ENCODE measurements at places on chromosomes 5 and 9.

DNA sequence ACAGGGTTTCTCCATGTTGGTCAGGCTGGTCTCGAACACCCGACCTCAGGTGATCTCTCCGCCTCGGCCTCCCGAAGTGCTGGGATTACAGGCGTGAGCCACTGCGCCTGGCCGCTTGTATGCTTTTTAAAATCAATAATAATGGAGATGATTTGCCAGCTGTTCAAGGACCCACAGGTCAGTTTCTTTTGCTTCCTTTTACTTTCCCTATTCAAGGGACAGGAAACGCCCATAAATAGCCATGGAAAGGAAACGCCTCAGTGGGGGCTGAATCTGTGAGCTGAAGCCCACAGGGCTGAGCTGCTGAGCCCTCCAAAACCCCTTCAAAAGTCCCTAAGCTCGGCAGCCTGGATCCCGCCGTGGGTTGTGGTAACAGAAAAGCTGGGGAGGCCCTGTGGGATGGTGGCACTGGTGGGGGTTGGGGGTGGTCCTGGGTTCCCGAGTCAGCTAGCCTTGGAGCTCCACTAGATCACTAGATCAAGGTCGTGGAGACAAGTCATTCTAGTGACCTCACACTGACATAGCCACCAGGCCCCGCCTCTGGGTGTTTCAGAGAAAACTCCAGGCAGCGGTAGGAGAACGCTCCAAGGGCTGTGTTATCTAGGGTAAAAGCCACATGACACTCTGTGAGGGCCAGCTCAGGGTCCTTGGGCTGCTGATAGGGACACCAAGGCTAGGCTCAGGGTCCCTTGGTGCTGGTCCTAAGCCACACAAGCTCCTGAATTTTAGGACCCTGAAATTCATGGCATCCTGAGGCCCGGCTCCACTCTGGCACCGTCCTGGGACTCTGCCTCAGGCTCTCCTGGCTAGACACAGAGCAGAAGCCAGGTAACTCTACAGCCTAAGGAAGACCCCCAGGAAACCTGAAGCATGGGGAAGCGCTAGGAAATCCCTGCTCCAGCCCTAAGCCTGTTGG is 18.0 kb upstream of the DUSP1 start:
- no peak for DNase-seq

- no peak for DNase-seq
These were observed 2.5 kb upstream of the TMEM174 start for GRCh38 chr5:73170522-73170921.

DNA sequence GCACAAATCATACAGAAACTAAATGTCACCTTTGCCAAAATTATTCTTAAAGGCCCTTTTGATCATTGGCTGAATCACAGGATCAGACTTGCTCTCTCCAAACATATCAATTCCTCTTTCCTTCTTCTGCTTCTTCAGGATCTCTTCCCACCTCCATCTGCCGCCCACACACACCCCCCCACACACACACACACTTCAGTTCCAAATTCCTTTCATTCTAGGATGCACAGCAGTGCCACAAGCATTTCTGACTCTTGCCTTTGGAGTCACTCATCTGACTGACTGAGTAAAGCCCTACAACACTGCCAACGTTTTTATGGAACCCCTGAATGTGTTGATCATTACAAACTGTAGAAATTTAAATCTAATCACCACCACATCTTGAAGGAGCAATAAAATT is 22.9 kb downstream of the DNAH5 start:
- no peak for DNase-seq

- DNase-seq, result no peak
These were observed 153.3 kb downstream of the RGS3 start for GRCh38 chr9:113616621-113617496.

DNA sequence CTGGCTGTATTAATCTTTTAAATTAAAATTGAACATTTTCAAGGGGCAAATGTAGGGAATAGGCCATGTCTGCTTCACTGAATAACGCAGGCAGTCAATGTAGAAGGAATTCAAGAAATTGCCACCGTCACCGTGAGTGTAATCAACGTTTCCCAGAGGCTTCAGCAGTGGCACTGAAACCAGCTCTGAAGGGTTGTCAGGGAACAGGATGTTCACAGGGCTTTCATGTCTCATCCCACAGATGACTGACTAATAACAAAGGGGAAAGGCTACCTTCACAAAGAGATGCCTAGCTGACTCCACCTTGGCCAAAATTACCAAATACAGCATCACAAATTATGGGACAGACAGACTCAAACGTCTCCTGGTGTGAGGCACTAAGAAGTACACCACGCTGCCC is 70.4 kb upstream of the SIMC1 start:
- no peak for DNase-seq

DNA sequence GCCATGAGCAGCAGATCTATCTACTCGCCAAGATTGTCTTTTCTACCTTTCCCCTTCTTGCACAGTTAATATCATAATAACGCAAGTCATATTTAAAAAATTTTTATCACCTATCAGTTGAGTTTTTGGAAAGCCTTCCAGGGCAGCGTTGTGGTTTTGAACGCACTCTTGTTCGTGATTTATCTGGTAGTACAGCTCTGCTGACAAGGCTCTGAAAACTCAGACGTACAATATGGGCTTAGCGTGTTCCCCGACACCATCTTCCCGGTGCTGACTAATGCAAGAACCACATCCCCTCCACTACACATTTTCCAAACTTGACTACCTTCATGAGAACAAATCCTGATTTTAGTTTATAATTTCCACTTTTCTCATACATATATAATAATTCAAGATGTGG is 1.6 kb upstream of the NFIL3 start:
- DNase-seq, result no peak

DNA sequence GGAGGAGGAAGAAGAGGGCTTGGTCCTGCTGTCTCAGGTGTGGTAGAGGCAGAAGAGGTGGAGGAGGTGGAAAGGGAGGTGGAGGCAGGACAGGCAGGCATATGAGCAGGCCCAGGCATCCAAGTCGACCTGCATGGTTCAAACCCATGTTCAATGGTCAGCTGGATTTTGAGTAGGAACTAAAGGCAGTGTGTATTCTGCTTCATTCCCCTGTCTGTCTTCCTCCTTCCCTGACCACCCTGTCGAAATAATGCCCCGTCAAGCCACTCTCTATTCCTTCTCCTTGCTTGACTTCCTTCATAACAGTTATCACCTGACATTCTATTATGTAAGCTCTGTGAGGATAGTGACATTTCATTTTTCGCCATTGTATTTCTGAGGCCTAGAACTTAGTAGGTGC is 34.8 kb downstream of the ATP6V0E1 start:
- no peak for DNase-seq

DNA sequence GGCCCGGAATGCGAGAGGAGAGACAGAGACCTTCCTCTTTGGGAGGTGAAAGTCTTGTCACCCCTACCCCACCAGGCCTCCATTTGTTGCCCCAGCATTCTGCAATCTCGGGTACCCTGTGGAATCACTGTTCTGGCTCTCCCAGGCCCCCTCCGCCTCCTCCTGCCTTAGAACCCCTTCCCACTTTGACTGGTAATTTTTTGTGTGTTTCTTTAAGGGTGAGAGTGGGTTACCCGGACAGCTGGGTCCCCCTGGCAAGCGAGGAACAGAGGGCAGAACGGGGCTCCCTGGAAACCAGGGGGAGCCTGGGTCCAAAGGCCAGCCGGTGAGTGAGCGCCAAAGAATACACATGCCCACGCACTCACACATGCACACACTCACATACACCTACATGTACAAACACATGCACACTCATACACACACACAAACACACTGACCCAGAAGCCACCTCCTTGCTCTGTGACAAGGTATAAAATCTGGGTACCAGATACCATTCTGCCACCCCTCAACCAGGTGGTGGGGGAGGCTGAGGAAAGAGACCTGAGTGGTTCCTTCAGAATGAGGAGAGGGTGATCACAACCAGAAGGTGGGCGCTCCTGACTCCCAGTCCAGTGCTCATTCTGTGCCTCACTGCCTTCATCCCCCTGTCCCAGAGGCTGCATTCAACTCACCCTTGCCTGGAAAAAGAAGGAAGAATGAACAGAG is 30.9 kb upstream of the ORM1 start:
- DNase-seq, result no peak

DNA sequence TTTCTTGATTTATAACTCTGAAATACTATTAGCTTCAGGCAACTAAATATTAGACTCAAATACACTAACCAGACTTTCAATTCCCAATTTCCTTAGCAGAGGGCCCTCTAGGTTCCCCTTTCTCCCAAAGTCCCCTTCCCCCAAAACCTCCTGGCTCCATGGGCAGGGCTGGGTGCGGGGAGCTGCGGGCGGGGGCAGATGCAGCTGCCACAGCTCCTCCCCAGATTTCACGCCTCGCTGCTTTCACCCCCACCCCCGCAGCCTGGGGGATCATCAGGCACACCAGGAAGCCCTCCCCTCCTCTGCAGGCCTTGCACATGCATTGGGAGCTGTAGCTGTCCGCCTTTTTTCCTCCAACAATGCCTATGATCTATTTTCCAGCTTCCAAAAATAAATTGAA is 82.8 kb upstream of the SPATA31C2 start:
- DNase-seq, result no peak

- DNase-seq, result peak; percentile 56
These were observed 1.6 kb downstream of the SKP1 start for GRCh38 chr5:134174841-134175839.

DNA sequence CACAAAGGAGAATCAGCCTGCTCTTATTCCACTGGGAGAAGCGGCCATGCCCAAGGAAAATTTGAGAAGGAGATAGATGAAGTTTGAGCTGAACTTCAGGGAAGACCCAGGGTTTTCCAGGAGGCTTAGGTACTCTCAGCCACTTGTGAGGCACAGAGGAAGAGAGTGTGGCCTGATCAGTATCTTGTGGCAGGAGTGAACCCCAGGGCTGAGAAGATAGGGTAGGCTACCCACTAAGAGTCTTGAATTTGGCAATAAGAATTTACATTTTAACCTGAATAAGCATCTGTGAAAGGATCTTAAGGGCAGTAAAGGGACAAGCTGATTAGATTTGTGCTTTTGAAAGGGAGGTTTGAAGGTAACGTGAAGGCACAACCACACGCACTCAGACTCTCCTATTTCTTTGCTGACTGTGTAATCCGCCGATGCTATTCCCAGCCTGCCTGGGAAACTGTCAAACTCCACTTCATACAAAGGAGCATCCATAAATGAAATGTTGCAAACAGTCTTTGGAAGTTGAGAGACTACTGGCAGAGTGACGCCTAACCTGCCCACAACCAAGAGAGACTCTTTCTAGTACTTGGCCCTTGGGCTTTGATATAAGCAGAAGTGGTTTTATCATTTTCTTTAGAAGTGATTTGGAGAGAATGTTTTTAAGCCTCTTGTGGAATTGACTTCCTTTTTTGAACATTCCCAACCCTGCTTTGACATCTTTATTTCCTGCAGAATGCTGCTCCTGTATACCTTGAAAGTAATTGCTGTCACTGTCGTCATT is 108.2 kb upstream of the VCAN start:
- no peak for DNase-seq

- DNase-seq, result no peak
These were observed 17.4 kb upstream of the PITX1 start for GRCh38 chr5:135051399-135051798.

Measured in DMS 273 treated with DMSO at 0.1 percent for 48 hours (cell line).